ENCODE measurements at places on chromosomes 6 and 20.

DNA sequence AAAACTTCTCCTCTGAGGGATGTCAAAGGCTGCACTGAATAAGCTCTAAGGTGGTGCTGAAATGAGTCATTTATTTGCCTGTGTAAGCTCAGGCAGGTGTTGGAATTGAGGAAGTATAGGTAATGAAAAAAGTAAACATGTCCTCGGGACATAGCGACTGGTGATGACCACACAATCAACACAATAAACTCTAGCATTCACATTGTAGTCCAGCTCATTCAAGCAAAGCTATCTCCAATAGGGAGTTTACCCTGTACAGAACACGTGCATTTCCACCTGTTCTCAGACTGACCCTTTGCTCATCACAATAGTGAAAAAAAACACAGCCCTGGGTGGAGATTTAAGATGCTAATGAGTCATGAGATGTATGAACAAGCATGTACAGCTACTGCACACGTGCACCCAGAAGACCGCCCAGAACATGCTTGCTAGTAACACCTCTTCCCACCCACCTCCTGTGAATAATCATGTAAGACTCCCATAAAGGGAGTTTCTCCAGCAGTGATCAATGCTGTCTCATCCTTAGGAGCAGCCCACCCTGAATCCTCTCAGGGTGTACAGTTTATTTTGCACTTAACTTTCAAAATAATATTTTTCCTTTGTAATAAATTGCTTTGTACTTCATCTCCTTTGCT is 33.0 kb upstream of the POU5F1 start:
- DNase-seq, result peak; percentile 48

GRCh38 chr6:34476447-34476846 is 10.6 kb downstream of the PACSIN1 start:
- DNase-seq, result no peak

GRCh38 chr6:127077886-127078285 is 40.6 kb upstream of the RSPO3 start:
- DNase-seq, result no peak

GRCh38 chr6:139927742-139928305 is 553.4 kb upstream of the CITED2 start:
- no peak for DNase-seq

- no peak for DNase-seq
Measured at GRCh38 chr6:96624957-96625356, 62.0 kb downstream of the FHL5 start.

DNA sequence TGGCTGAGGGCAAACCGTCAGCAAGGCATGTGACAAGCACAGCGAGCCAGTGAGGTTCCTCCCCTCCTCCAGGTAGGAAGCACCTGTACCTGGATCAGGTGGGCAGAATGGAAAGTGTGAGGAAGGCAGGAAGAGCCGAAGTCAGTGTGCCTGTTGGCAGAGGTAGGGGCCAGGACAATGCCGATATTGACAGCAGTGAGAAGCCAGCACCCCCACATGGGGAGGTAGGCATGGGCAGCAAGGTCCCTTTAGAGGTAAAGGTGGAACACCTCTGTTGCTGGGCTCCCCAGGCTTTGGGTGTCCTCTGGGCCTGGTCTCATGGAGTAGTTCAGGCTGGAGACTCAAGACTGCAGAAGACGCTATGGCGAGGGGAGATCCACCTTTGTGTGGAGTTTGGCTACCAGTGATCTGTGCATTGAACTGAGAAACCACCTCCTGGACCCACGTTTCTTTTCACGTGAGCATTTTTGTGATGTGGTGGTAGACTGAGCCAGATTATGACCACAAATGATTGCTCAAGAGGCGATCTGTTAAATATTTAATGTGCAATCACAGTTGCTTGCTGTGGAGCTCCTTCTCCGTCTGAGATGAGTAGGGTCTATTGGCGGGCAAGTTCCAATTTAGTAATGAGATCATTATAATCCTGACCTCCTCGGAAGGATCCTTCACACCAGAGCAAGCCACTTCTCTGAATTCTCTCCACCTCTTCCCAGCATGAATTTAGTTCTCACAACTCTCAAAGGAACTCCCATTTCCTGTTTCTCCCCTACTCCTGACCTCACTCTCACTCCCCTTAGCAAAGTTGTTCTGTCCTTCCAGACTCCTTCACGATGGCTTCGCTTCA is 174.8 kb downstream of the CDH26 start:
- DNase-seq, result no peak

- no peak for DNase-seq
Measured at GRCh38 chr20:58389324-58389967, 417 bp downstream of the VAPB start.

DNA sequence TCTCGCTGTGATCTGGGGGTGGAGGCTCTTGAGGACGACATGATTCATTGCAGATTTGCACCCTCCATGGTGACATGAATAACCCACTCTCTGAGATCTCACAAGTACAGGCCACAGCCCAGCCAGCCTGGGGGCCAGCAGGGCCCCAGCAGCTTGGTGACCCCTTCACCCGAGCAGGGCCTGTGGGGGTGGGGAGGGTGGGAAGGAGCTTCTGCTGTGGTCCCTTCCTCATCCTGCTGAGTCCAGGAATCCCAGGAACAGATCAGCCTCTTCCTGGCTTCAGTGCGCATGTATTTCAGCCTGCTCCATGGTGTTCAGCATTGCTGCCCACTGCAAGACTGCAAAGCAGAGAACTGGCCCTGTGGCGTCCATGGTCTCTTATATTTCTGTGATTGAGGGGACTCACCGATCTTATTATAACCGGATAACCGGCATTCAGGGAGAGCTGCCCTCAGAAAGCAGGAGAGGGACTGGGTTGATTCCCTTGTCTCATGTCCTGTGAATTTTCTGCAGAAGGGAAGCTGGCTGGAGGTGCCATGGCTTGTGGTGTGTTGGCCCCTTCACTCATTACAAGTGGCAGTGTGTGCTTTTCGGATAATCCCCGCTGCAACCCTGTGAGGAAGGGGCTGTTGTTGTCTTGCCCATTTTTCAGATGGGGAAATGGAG is 118.8 kb upstream of the FRMD1 start:
- DNase-seq, result no peak

DNA sequence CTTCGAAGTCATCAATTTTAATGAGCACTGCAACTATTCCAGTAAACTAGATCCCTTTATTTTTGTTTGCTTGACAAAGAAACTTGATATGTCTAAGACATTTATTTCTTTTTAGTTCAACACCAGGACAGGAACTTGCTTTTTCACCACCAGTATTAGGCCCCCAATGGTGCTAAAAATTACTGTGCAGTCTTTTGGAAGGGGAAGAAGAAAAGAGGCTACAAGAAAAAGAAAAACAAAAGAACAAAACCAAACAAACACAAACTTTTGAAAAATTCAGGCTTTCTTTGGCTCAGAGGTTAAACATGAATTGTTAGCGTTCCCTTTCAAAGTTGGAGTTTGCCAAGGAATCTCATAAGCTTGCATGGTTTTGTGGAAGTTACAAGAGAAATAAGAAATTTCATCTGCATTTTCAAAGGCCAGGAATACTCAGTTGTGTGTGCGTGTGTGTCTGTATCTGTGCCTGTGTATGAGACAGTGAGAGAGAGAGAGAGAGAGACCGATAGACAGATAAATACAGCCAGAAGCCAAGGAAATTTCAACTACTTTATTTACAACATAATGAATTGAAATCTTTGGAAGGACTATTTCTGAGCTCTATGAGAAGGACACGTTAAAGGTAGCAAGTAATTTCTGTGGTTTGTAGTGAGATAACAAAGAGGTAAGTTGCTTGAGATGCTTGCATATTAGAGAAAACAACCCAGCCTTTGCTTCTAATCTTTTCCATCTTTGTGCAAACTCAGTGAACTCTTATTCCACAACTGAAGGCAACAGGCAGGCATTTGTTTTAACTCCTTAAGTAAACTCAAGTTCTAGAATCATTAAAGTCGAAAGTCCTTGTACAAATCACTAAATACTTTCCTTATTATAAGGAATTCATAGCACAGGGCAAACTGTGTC is 171.0 kb upstream of the CITED2 start:
- DNase-seq, result no peak

GRCh38 chr20:2402271-2402980 is 21.7 kb downstream of the TGM6 start:
- no peak for DNase-seq

- no peak for DNase-seq
Measured at GRCh38 chr6:38119516-38119915, 300.0 kb downstream of the ZFAND3 start.

DNA sequence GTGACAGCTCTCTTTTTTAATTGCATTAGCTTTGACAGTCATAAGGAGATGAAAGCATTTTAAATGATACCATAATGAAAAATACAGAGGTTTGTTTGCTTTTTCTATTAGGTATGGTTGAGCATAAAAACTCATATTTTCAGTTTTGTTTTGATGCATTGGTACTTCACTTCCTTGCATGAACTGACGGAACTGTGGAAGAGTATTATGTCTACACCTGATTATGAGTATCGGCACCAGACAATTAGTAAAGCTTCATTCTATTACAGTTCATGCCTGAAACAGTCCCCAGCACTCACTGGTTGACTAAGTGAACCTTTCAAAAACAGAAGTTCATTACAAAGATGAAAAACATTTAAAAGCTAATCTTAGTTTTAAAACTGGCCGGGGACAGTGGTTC is 593.0 kb downstream of the GRIK2 start:
- DNase-seq, result no peak

DNA sequence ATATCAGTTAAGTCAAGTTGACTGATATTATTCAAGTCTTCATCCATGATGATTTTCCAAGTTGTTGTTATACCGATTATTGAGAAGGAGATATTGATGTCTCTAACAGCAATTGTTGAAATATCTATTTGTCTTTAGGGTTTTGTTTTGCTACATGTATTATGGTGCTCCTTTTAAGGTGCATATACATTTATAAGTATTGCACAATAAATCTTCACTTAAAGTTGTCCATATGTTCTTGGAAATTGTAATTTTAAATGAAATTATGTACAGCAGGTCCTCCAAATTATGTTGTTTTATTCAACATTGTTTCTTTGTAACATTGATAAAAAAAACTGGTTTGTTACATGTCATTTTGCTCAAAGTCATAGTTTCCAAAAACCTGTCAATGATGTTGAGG is 650.7 kb upstream of the CITED2 start:
- no peak for DNase-seq

- no peak for DNase-seq
Measured at GRCh38 chr6:168226902-168227318, 92.7 kb downstream of the DACT2 start.

DNA sequence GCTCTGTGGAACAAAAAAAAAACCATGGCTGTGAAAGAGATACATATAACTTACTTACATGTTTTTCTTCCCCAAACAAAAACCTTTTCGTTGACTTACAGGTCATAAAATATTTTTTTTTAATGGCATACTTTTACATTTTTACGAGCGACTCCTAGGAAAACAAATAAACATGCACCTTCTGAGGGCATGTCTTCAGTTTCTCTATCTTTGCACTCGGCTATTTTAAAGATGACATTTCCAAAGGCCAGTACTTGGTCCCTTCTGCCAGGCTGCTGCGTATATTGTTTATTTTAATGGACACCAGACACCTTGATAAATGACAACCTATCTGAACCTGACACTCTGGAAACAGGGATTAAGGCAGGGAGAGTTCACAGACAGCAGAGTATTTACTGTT is 49.4 kb downstream of the PIGU start:
- DNase-seq, result no peak

GRCh38 chr6:35343835-35344550 is 1.6 kb downstream of the PPARD start:
- no peak for DNase-seq

GRCh38 chr6:135030532-135031178 is 24.0 kb downstream of the HBS1L start:
- DNase-seq, result no peak

DNA sequence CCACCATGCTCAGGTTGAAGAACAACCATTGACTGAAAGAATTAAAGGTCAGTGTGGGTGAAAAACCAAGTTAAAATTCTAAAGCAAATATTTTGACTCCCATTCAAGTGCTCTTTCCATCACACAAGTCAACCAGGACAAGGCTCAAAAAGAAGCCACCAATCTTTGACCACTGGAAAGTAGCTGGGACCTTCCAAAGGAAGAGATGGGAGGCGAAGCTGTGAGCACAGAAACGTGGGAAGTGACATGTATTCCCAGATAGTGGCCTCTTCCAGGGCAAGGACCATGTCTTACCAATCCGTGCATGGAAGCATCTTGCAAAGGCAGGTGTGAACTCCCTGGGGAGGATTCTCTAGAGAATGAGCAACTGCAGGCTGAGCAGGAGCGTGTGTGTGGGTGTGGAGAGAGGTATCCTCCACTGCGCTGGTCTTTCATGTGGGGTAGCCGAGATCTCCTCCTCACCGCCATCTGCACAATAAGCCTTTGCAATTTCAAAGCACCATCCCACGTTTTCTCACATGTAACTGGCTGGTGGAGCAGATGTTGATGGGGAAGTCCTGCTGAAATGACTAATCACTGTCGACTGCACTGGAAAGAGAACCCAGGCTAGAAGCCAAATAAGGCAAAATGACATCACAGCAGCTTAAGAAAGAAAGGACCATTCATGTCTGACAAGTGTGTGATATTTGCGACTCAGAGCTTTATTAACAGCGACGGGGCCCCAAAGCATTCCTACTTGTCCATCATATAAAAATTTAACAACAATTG is 189.4 kb upstream of the RREB1 start:
- no peak for DNase-seq

DNA sequence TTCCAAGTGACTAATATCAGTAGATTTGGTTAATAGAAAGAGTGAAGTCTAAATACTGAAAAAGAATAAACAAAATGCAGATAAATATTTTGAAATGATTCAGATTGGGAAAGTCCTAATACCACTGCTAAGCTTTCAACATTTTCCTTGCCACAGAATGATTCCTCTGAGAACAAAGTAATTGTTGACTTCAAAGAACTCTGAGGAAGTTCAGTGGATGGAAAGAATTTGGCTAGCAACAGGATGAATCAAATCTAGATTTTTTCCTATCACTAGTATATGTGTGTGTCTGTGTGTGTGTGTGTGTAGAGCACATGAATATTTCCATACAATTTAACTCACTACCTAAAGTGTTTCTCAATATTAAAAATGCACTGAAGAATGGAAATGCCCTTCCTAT is 107.9 kb upstream of the PREP start:
- no peak for DNase-seq

GRCh38 chr6:16244446-16244845 is 6.1 kb downstream of the GMPR start:
- DNase-seq, result no peak

- no peak for DNase-seq
Measured at GRCh38 chr6:33123732-33124524, 48.1 kb downstream of the HLA-DPB1 start.

DNA sequence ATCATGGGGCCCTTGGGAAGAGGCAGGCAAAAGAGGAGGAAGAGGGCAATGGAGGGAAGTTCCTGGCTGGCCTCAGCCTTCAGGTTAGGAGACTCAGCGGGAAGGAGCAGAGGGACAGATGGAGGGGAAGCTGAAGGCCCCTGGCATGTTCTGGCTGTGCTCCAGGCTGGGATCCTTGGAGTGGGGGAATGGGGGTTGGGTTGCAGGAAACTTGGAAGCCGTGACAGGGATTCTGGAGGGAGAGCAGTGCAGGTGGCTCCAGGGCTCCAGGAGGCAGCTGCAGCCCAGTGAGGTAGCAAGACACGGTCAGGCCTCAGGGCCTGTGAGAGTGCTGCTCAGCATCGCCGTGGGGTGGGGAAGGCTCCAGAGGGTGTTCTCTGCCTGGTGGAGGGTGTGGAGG is 64.6 kb upstream of the SCP2D1 start:
- DNase-seq, result no peak

- no peak for DNase-seq
Measured at GRCh38 chr6:44062105-44062770, 65.0 kb downstream of the MRPL14 start.
